Glomerular endothelial cell (primary cell): ENCODE measurements at places on chromosomes 16 and 17. TPM values are rescaled to one million over a fixed set of nuclear protein-coding genes. Genes with fewer than 3 reads are reported as not detected.

Gene ACD
- 23.3 and 24.1 TPM in 2 replicates for total RNA-seq

Gene GP1BA
- not detected in 2 replicates for total RNA-seq

DNA sequence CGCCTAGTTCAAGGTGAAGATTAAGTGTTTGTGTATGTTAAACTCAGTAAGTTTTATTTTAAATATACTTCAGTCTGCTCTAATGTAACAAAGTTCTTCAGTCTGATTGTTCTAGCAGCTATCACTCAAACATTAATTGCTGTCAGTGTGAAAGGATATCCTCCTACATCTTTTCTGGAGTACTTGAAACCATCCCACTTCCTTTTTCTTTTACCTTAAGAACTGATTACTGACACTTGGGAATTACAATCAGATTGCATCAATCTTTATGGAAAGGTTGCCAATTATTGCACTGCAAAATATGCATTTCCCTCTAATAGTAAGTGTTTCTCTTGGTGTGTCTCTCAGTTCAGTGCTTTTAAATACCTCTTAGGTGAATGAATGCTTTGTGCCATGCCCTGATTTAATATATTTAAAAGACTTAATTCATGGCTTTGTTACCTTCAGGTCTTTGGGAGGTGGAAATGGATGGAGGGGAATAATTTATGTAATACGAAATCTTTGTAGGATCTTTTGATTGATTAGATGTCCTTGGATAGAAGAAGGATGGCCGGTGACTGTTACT is 16.6 kb downstream of the MRTFB start:
- DNase-seq, result no peak

DNA sequence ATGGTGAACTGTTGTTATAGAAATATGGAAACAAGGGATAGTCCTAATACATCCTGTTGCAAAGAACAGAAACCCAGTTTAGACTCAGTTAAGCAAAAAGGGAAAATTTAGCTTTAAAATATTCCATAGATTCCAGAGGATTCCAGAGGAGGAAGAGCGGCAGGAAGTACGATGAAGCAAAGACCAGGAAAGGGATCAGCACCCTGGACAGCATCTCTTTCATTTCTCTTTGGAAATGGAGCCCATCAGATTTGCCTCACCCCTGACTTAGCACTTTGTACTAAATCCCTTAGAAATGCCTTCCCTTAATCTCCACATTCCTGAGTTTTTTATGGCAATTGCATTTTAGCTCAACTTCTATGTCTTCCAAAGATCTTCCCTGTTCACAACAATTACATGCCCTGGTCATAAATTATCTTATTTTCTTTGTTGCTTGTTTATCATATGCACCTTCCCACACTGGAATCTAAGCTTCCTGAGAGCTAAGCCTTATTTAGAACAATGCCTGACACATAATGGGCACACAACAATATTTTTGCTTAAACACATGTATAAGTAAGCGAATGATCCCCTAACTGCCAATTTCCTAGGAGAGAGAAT is 150.0 kb upstream of the RBFOX1 start:
- DNase-seq, result no peak

GRCh38 chr16:50944436-50944835 is 202.6 kb downstream of the CYLD start:
- no peak for DNase-seq

DNA sequence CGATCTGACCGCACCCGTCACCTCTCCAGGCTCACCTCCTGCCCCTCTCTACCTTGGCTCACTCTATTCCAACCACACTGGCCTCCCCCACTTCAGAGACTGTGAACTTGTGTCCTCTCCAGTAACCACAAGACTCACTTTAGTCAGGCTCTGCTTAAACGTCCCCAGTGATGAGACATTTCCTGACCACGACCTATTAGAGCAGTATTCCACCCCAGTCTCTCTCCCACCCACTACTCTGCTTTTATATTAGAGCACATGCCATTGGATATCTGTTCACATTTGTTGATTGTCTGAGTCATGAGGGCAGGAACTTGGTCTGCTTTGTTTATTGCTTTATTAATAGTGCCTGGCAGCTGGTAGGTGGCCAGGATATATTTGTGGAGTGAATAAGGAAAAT is 20.1 kb downstream of the COX11 start:
- DNase-seq, result no peak
